SK-N-MC (cell line): ENCODE measurements at places on chromosomes 3 and 15.

- no peak for DNase-seq
Measured at GRCh38 chr3:87771337-87772192, 287.2 kb downstream of the CGGBP1 start.

GRCh38 chr3:123807820-123808219 lies 76.3 kb downstream of the MYLK start:
- DNase-seq: no peak

DNA sequence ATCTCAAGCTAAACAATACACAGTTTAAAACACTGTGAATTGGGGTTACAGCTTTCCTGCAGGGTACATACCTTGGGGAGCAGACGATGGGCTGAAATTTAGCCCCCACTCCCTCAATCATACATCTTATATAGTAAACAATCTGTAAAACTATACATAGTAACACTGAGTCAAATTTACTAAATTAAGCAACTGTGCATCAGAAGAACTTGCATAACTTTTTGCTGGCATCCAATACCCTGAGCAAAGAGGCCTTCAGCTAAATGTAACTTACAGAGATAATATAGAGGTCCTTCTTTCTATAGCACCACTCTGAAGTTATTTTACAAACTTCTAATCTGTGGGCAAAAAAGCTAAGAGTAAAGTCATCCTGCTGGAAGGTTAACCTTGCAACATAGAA lies 603.6 kb upstream of the TGFBR2 start:
- no peak for DNase-seq

GRCh38 chr15:69523010-69524001 lies 70.7 kb downstream of the RPLP1 start:
- DNase-seq: peak; percentile 52

GRCh38 chr3:186986816-186987215 lies 56.5 kb downstream of the ST6GAL1 start:
- no peak for DNase-seq

- no peak for DNase-seq
Measured at GRCh38 chr3:184005941-184006507, 11.7 kb downstream of the ABCC5 start.

DNA sequence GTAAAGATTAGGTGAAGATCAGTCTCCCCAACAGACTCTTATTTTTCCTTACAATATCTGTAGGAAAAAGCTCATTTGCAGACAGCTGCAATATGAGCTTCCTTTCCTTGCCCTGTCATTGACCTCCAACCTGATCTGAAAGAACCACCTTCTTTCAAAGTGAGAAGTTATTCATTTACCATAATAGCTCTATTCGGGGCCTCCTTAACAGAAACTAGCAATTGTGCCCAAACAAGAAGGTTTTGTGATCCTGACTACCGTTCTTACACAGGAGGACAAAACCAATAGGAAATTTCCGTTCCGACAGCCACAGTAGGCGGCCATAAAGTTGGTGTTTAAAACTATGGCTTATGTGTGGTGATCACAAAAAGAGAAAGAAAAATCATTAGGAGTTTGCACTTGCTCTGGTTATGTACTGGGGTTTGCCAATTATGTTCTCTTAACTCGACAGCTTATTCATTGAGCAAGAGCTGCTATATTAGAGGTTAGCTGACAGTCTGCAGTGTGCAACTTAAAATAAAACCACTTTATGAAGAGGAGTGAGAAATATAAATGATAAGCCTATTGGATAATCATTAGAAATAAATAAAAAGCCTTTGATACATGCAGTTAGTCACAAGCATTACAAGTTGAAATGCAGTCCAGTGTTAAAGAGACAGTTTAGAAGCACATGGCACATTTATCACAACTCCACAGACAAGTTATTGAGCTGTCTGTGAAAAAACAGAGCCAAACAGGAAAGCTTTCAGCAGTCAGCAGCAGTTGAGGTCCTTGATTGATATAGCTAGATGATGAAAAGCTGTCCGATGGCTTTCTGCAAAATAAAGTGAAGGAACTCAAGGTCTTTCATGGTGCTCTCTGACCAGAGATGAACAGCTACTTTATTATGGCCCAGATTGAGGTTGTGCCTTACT lies 199.8 kb downstream of the WDR72 start:
- no peak for DNase-seq

- DNase-seq: no peak
Measured at GRCh38 chr15:74227968-74228722, 8.0 kb upstream of the CCDC33 start.

GRCh38 chr3:170002879-170003278 lies 34.9 kb upstream of the GPR160 start:
- DNase-seq: no peak

GRCh38 chr15:88395872-88396781 lies 71.1 kb downstream of the MRPL46 start:
- DNase-seq: no peak

GRCh38 chr3:165389064-165389463 lies 192.9 kb upstream of the SLITRK3 start:
- DNase-seq: peak; percentile 44

DNA sequence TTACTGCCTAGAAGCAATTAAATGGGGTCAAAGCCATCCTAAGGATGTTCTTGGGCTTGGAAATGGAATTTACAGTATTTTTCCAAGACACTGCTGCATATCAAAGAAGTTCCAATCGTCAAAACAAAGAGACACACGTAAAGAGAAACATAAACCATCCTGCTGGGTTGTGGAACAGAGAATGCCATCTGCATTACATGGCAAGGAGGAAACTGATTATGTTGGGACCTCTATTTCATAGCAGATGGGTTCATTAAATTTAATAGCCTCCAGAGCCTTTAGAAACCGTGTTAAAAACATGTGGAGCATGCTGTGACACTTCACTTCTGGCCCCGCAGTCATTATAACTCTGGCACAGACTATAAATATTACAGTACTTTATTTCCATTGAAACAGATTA lies 154.6 kb downstream of the LRTM1 start:
- no peak for DNase-seq

DNA sequence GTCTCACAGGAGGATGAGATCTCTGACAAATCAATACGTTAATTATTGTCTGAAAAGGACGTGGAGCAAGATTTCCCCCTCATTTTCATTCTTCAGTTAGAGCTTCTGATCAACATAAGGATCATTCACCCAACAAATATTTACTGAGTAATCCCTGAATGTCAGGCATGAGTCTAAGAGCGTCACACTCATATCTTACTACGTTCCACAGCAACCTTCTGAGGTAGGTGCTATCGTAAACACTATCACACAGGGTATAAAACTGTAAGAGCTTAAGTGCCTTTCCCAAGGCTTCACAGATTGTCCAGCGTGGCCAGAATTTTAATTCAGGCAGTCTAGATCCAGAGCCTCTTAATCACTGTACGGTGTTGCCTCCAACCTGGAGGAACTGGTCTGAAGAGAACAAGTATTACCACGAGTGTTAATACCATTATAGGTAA lies 10.6 kb upstream of the TM4SF1 start:
- no peak for DNase-seq

GRCh38 chr15:62254137-62254934 lies 89.3 kb upstream of the C2CD4B start:
- DNase-seq: peak; percentile 12

GRCh38 chr15:34795267-34796081 lies at the start of gene ACTC1:
Gene ACTC1 (minus strand): TSS chr15:34795549. CDS start chr15:34794808, 741 bp downstream.
- DNase-seq: no peak

- DNase-seq: no peak
Measured at GRCh38 chr3:81864272-81864671, 102.8 kb upstream of the GBE1 start.

DNA sequence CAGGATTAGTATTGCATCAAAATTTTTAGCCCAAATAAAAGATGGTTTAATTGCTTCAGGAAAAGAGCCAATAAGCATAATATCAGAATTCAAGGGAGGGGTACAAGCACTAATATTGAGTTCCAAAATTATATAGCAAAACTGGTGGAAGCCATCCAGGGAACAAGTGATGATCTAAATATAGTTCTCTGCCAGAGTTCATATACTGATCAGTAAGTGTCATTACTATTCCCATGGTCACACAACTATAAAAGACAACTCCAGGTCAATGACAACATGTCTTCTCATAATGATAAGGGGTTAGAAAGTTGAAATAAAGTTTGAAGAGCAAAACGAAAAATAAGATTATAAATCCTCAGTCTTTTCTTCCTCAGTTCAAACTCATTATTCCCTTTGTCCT lies 57.4 kb downstream of the ZNF280D start:
- no peak for DNase-seq

- DNase-seq: no peak
Measured at GRCh38 chr3:7734456-7734855, 767.2 kb upstream of the LMCD1 start.

- DNase-seq: no peak
Measured at GRCh38 chr3:123284399-123285010, 82.8 kb downstream of the SEC22A start.

DNA sequence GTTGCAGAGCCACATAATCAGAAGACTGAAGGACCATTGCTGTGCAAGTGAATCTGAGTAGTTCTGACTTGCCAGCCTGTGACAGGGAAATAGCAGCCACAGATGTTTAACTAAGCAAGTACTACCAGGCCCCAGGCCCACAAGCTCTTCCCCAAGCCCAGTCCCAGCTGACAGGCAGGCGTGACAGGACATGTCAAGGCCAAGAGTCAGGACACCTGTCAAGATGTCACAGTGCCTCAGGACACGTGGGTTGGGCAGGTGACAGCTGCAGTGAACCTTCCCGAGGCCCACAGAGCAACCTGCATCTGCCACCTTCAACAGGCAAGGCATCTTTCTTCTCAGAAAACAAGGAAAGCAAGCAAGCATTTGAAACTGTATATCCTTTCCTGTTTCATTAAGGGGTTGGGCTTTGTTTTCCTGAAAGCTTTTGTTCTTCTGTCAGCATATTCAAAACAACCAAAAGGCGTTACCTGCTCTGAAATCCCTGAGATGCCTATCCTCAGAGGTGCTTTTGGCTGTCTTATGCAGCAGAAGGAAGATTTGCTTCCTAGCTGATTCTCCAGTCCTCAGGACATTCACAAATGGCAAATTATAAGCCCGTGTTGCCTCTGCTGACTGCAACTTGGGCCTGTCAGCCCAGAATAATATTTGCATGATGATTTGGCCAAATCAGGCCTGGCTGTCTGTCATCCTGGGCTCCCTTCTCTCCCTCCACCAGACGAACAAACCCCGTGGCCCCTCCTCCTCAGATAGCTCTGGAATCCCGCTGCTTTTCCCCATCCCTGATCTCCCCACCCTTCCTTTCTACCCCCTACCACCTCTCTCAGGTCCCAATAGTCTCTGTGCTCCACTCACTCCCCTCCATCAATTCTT lies 171.8 kb upstream of the WNT5A start:
- no peak for DNase-seq

- no peak for DNase-seq
Measured at GRCh38 chr3:14258906-14259904, 80.6 kb downstream of the LSM3 start.

- DNase-seq: no peak
Measured at GRCh38 chr3:26237036-26237682, 385.4 kb upstream of the LRRC3B start.

DNA sequence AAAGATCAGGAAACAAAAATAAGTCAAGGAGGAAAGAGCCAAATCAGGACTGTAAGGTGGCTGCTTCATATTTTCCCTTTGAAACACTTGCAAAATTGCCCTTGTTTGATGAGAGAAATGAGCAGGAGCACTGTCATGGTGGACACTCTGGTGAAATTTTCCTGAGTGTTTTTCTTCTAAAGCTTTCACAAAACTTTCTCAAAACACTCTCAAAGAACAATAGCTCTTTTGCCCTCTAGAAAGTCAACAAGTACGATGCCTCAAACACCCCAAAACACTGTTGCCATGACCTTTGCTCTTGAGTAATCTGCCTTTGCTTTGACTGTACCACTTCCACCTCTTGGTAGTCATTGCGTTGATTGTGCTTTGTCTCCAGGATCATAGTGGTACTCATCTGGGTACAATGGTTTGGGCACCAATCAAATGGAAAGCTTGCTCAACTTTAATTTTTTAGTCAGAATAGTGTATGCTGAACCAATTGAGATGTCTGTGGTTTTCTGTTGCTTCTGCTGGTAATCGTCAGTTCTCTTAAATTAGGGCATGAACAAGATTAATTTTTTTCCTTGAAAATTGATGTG lies 13.2 kb upstream of the MITF start:
- DNase-seq: no peak

- no peak for DNase-seq
Measured at GRCh38 chr15:59371458-59372351, 966 bp downstream of the MYO1E start.

DNA sequence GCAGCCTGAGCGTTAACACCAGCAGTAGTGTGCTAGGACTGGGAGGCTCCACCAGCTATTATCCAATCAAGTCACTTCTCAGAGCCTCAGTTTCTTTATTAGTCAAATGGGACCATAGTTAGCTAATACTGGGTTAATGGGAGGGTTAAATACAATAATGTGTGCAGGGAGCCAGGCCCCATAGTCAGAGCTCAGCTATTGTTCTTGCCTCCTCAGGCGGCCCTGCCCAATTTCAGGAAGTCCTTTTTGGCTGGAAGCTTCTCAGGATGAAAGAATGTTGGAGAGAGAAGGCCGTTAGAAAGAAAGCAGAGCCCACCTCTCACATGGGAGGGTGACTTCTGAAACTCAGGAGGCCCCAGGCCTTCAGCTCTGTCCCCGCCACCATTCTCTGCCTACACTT lies 39.5 kb upstream of the SMAD6 start:
- DNase-seq: no peak

DNA sequence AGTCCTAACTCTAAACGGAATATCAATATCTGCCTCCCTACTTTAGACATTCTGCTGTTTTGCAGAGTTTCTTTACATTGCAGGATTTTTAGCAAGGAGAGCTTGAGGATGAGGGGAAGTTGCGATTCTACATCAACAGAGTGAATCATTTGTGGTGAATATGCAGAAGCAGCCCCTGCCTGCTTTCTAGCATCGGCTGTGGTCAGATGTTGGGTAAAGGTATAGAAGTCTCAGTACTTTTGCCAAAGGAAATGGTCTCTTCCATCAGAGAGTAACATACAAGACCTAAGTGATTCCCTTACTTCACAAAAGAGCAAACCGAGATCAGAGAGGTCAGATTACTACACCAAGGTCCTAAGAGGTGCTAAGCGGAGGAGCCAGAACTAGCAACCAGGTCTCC lies 15.2 kb downstream of the ST3GAL6 start:
- no peak for DNase-seq

GRCh38 chr15:85793641-85794597 lies 806 bp downstream of the KLHL25 start:
- no peak for DNase-seq

- no peak for DNase-seq
Measured at GRCh38 chr3:155449613-155450267, 156.3 kb upstream of the STRIT1 start.

GRCh38 chr15:100762913-100763834 lies 116.5 kb upstream of the ALDH1A3 start:
- DNase-seq: no peak

- DNase-seq: no peak
Measured at GRCh38 chr3:10140996-10141546, 507 bp upstream of the VHL start.

- DNase-seq: no peak
Measured at GRCh38 chr3:81451611-81452010, 309.8 kb downstream of the GBE1 start.

DNA sequence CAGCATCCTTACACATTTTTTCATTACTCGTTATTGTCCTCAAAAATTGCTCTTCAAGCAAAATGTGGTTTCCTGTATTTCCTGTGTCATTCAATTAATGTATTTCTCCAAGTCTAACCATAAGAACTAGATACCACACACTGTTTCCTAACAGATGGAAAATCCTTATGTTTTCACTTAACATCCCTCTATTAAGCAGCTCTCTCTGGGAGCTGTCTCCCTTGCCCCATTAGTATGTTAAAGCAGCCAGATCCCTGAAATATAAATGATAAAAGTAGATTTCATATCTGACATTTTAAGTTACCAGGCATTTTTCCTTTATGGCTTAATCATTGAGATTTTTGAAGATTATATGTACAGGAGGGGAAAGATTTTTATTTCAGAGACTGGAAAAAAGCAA lies 15.9 kb downstream of the PFN2 start:
- DNase-seq: peak; percentile 100
